ENCODE measurements at places on chromosomes 7 and 10.

DNA sequence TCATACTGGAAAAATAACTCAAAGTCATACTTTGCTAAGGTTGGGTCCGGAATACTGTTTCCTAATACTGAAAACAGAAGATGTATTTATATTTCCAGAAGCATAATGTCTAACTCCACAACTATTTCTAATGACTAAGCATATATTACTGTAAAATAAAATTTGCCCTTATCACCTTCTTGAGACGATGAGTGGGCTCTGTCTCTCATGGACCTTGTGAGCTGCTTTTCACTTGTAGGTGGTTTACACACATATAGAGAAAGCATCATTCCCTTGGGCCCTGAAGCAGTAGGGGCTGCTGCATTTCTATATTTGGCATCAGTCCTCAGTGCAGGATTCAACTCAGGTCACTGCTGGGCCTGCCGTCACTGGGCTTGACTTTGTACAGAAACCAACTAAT, 10.7 kb upstream of the FAM13C start:
- DNase-seq: no peak

DNA sequence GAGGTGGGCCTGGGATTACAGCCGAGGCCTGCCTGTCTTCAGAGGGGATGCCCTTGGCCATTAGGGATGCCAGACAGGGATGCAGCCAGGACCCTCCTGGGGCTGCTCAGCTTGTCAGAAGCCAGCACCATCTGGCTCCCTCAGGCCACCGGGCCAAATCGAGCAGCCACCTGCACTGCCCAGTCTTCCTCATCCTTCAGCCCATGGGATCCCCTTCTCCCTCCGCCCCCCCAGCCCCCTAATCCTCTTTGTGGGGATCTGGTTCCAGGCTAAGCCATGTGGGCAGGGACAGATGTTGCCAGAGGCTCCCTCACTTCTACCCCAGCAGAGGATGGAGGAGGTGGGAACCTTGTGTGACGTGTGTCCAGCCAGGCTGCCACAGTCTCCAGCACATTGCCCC, 137.4 kb upstream of the PPIF start:
- DNase-seq: no peak

DNA sequence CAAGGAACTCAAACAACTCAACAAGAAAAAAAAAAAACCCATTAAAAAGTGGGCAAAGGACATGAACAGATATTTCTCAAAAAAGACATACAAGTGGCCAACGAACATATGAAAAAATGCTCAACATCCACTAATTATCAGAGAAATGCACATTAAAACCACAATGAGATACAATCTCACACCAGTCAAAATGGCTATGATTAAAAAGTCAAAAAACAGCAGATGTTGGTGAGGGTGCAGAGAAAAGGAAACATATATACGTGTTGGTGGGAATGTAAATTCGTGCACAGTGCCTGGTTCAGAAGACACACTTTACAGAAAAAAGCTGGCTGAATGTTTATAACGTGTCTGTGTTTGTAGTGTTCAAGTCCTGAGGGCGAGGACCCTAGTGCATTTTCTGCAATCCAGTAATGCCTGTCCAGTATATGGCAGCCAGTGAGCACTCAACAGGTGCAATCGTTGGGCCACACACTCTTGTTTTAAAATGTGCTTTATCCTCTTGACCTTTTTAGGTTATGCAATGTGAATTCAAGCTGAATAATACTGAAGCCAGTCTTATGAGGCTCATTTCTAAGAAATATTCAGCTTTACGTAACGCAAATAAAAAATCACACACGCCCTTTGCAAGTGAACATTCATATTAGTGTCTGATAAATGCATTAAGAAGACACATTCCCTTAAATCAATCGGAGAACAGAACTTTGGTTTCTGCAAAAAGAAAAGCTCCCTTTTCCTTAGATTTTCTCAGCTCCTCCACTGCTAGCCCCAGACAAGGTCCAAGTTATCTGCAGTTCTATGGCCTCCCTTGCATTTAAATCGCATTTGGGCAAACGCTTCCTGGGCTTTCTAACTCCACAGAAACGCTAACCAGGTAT, 813 bp upstream of the MTURN start:
- DNase-seq: no peak

DNA sequence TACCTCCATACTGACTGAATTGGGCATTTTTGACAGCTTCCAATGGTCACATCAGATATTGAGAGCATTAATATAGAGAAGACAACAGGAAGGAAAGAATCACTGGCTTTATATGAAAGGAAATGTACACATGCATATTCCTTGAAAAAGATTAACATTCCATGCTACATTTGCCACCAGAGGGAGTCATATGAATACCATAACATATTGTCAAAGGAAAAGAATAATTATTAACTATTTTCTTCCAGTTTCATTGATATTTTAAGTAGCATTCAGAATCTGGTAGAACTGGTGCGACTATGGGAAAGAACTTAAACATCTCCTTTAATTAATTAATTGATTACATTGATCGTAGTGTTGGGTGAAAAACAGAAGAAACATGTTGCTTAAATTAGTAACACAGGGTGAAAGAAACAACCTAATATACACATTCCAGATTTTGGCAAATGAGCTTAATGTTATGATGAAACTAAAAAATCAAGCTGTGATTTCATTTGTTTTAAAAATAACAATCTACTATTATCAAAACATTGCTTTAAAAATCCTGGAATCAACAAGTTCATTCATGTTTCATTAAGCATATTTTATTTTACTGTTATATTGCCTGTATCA, 71.5 kb downstream of the GPR85 start:
- peak; percentile 16 for DNase-seq

DNA sequence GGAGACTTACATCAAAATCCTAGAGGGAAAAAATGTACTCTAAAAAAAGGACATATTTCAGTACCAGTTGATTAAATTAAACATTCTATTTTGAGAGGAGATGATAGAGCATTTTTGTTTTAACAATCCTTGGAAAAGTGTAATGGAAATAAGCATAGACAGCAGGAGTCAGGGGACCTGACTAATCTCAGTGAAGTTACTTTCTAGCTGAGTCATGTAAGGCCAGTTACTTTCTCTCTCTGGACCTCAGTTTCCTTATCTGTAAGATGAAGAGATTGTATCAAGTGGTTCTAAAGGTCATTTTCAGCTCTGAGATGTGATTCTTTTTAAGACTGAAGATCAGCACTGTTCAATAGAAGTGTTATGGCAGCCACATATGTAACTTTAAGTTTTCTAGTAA, 44.1 kb downstream of the VTI1A start:
- DNase-seq: no peak
